CD4-positive, alpha-beta T cell treated with Interferon alpha-2 for 1 hour (primary cell): ENCODE measurements at places on chromosomes 1 and 21.

DNA sequence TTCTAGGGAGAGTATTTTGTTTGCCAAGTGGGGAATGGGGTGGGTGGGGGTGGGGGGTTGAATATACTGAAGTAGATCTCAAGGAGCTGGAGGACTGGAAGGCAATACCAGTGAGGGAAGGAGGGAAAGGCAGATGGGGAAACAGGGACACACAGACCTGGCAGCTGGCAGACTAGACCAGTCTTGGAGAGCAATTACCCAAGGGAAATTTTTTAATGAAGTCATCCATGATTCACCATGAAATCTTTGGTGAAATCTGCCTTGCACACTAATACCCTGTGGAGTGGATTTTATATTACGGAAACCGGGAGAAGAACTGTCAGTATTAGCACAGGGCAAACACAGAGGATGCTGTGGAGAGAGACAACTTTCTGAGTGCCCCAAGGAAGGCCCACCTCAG is 29.7 kb upstream of the MARK1 start:
- DNase-seq = no peak

DNA sequence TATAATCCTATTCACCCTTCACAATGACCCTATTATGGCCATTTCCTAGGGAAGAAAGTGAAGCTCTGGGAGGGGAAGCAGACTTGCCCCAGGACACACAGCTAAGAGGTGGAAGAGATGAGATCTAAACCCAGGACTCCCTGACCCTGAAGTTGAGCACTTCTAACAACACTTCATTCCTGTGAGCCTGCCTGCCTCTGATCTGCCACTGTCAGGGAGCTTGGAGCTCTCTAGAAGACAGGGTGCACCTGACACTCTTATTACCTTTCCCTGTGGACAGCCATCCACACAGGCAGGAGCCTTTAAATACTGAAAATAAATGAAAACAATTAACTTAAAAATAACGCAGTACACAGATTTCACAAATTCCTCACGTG is 599 bp downstream of the MKNK1 start:
- no peak for DNase-seq

DNA sequence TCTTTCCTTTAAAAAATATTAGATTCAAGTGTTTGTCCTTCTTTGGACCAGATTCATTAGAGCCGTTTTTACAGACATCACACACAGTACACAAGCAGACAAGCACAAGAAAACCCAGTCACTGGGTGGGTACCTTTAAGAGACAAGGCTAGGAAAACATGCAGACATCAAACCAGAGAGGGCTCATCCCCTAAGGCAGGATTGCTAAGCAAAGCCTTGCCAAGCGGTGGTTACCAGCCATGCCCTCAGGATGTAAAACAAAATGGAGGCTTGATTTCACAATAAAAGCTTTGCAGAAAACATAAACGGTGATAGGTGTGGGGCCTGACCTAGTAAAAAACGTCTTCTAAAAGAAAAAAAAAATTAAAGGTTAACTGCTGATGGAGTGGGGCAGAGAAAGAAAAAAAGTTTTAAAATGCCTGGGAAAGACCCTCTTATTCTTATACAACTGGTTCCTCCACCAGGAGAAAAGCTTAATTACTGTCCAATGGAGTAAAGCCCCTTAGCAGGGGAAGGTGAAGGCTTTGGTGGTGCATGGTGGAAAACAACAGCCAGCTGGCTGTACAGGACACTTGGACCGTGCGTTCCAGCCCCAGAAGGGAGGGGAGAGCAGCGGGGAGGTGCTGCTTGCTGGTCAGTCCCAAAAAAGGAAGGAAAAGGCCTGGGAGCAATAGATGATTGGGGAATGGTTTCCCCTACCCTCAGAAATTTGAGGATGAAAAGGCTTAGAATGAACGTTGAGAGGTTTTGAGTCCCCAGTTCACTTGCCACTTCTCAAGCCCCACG is 30.4 kb upstream of the FMO1 start:
- DNase-seq = no peak

DNA sequence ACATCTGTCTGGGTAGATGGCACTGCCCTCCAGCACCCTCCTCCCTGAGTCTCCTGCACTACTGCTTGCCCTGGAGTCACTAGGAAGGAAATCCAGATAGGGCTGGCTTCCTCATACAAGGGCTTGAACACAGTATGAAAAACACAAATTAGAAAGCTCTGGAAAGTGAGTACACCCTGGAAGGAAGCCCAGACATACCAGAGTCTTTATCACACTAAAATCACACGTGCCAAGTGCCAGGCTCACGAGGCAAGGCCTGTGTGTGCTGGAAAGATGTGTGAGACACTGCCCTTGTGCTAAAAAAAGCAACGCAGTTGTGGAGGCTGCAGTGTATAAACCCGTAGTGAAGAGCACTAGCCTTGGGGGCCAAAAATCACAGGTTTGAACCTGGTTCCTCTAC is 28.3 kb upstream of the S100A7 start:
- no peak for DNase-seq

GRCh38 chr1:90534663-90535295 is 182.3 kb downstream of the BARHL2 start:
- no peak for DNase-seq

DNA sequence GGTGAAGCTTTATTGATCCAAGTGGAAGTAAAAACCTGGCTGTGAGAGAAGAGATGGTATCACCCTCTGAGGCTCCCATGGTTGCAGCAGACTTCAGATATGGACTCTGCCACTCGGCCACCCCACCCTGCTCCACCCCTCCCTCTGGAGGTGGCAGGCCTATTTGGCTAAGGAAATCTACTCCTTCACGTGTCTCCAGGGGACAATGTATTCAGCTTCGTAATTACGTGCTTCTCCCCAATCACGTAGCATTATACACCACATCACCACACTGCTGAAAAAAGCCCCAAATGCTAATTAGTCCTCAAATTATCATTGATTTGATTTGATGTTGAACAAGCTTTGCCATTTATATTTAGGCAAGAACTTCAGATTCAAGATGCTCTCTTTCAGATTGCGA is 220.7 kb downstream of the OMA1 start:
- DNase-seq = no peak

DNA sequence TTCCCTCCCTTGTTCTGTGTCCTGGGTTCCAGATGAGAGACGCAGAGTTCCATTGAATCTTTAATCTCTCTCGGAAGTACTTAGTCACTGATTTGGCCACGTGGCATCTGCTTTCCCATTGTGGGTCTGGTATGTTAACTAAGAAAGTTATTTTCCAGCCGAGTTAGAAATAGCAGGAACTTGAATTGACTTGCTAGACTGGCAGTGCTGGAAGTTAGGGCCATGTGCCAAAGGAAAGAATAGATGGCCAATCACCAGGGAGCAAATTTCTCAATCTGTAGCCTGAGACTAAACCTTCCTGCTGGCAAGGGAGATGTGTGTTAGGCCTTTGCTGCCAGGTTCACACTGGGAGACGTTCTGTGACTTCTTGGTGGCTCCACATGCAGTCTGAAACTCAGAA is 24.2 kb upstream of the SLFNL1 start:
- DNase-seq = no peak

GRCh38 chr1:12433323-12434053 is 184.5 kb downstream of the DHRS3 start:
- no peak for DNase-seq

DNA sequence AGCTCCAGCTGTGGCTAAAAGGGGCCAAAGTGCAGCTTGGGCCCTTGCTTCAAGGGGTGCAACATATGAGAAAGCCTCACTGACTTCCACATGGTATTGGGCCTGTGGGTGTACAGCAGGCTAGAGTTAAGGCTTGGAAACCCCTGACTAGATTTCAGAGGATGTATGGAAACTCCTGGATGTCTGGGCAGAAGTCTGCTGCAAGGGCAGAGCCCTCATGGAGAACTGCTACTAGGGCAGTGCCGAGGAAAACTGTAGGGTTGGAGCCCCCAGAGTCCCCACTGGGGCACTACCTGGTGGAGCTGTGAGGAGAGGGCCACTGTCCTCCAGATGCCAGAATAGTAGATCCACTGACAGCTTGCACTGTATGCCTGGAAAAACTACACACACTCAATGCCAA is 69.5 kb downstream of the XCL2 start:
- DNase-seq = no peak

DNA sequence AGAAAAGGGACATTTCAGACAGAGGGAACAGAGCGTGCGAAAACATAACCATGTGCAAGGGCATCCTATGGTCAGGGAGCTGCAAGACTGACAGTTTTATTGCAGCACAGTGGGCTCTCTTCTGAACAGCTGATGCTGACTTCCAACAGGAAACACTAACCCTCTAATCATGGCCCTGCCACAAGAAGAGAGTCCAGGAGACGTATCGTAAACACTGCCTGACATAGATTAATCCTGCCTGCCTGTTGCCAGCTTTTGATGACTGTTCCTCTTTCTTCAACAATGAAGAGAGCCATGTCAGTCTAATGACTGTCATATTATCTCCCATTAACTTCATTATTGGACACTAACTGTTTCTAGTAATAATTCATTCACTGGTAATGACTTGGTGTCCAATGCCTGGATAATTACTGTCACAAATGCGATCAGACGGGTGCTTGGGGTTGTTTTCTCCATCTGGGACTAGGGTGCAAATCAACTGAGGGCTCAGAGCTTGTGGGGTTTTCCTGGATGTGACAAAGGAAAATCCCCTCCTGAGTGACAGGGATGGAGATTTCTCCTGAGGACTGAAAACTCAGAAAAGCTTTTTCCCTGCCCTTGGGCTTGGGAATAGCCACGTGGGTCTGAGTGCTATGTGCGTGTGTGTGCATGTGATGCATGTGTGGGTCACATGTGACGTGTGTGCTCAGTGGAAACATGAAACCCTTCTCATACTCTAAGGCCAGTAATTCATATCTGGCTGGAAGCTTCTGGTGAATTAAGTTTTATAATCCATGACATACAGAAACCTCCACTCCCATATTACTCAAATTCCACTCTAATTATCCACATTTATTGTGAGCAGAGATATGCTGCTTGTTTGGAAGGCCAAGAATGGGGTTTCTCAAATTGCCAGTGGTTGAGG is 144.0 kb upstream of the PLXNA2 start:
- DNase-seq = no peak

DNA sequence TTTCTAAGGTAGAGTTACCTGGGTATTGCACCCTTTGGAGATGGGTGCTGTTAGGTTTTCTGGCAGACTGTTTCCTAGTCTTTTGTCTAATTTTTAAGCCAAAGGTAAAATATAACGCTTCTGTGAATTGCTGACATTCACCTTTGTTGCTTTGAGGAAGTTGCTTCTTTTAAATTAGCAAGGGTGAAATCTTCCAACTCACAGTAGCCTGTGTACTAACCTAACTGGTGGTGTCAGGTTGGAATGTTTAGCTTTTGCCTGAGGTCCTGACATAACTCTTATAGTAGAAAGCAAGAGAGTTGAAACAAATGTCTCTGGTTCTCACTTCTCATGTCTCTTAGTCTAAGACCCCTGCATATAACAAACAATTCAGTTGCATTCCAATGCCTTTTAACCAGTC is 61.1 kb upstream of the LPGAT1 start:
- no peak for DNase-seq

GRCh38 chr1:50976890-50977574 is 7.0 kb downstream of the CDKN2C start:
- peak; percentile 46 for DNase-seq

DNA sequence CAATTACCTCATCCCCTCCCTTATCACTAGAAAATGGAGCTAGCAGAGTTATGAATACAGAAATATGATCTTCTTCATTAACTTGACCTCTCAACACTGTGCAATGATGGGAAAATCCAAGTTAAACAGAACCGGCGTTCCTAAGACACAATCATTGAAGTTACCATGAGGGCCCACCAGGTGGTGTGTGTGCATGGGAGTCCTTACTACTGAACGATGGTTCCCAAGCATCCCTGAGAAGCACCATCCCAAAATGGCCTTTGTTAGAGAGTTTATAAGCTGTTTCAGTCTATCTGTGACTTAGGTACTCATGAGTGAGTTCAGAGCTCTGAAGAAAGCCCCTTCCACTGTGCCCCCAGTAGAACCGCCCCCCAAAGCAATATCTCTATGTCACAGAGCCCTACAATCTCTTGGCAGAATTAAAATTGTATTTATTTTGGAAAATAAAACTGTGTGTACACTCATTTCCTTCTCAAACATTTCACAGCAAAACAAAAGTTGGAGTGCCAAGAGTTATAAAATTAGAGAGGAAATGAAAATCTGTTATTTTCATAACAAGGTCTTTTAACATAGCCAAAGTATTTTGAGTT is 56.8 kb downstream of the PLD5 start:
- no peak for DNase-seq

- no peak for DNase-seq
Observed at GRCh38 chr1:161127649-161128048, 4.8 kb downstream of the DEDD start.

DNA sequence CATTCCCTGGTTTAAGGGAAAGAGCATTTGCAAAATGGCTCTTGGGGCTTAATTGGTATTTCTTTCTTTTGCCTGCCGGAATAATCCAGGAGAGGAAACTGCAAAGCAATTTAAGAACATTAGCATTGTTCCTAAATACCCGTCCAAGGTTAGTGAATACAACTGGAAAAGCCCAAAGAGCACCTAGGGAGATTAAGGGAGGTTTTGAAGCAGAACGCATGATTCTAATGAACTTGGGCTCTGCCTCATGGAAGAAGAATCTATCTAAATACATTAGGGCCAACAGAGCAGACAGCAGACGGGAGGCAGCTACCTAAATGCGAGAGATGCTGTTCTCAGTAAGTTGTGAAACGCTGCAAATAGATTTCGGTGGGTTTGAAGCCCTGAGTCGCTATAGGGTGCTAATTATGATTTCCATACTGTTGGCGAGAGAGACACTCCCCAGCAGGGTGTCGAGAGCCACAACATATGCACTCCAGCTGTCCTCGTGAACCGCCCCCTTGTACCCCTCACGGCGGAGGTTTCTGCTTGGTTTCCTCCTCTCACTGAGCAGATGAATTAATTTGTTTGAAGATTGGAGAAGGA is 326.7 kb upstream of the CAMK1G start:
- no peak for DNase-seq
